ENCODE measurements at places on chromosomes 4 and X.

- peaks cover 11% of the 10 kb centered on the region for H3K27me3 ChIP-seq
- H3K27ac ChIP-seq, result no peak overlapping the region
- no peak overlapping the region for H3K4me3 ChIP-seq
These were observed 30.4 kb downstream of the ADH7 start for GRCh38 chr4:99404595-99405287.

DNA sequence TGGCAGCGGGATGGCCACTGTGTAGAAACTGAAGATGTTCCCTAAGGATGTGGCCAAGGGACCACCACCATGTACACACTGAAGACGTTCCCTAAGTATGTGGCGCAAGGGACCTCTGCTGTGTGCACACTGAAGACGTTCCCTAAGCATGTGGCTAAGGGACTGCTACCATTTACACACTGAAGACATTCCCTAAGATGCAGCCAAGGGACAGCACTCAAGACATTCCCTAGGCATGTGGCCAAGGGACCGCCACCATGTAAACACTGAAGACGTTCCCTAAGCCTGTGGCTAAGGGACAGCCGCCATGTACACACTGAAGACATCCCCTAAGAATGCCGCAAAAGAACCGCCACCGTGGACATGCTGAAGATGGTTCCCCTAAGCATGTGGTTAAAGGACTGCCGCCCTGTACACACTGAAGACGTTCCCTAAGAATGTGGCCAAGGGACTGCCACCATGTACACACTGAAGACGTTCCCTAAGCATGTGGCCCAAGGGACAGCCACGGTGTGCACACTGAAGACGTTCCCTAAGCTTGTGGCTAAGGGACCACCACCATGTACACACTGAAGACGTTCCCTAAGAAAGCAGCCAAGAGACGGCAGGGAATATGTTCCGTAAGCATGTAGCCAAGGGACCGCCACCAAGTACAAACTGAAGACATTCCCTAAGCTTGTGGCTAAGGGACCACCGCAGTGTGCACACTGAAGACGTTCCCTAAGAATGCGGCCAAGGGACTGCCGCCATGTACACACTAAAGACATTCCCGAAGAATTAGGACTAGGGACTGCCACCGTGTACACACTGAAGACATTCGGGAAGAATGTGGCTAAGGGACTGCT lies 43.3 kb downstream of the DHRSX start:
- no peaks in the 10 kb centered on the region for H3K27me3 ChIP-seq
- DNase-seq, result no peak
- H3K4me1 ChIP-seq, result no peaks in the 10 kb centered on the region
- no peak overlapping the region for H3K27ac ChIP-seq
- H3K36me3 ChIP-seq, result peaks cover 6% of the 10 kb centered on the region

- peaks cover 2% of the 10 kb centered on the region for H3K27me3 ChIP-seq
- no peaks in the 10 kb centered on the region for H3K36me3 ChIP-seq
- H3K27ac ChIP-seq, result no peak overlapping the region
- H3K4me3 ChIP-seq, result no peak overlapping the region
- no peaks in the 10 kb centered on the region for H3K4me1 ChIP-seq
These were observed 167.6 kb downstream of the ARHGAP10 start for GRCh38 chr4:147899512-147899911.

DNA sequence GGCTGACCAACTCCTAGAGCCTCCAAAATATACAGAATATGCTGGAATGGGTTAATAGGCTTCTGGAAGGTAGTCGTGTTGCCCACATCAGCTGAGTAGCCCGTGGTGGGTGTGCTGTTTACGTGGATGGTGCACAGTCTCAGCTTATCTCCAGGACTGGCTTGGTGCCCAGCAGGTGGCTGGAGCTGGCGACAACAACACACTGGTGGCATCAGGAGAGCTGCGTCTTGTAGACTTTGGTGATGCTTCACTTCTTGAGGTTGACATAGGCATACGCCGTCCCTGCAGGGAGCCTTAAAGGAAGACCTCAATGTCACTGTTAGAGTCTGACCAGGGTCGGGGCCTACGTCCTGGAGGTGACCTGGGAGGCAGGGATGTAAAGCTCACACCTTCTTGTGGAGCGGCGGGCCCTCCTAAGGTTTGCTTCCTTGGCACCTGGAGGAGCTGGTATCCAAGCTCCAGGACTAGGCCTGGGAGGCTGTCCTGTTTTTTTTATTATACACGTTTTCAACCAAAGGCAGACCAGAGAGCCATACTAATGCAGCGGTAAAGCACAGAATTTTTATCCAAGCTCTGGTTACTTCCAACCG lies 26.5 kb upstream of the RBMX start:
- no peak for DNase-seq
- peaks cover 23% of the 10 kb centered on the region for H3K4me1 ChIP-seq
- no peaks in the 10 kb centered on the region for H3K27me3 ChIP-seq
- H3K36me3 ChIP-seq, result no peaks in the 10 kb centered on the region

DNA sequence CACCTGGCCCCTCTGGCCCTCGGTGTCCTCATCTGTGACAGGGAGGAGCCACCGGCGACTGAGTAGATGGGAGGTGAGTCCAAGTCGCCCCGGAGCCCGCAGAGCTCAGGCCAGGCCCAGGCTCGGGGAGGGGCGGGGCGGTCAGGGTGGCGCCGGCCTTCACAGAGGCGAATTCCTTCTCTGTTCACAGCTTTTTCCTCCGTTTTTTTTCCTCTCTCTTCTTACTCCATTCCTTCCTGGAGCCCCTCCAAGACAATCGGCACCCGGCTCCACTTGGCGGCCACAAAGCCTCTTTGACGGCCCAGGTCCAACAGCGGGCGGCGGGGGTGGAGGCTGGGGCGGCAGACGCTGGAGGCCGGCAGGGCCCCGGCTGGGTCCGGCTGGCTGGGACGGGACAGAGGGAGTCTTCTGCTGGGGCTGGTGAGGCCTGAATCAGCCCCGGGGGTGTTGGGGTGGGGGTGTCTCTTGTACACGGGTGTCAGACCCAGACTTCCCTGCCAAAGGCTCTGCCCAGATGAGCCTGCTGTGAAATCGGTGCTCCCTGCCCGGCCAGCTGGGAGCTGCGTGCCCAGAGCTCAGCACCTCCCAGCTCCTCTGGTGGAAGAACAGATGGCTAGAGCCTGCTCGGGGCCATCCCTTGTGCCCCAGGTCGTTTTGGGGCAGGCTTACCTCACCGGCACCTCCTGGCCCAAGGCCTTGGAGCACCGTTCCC lies 22.6 kb downstream of the FGFRL1 start:
- no peak overlapping the region for H3K27ac ChIP-seq
- H3K4me3 ChIP-seq, result no peak overlapping the region
- H3K36me3 ChIP-seq, result no peaks in the 10 kb centered on the region
- H3K4me1 ChIP-seq, result no peaks in the 10 kb centered on the region
- no peaks in the 10 kb centered on the region for H3K27me3 ChIP-seq

DNA sequence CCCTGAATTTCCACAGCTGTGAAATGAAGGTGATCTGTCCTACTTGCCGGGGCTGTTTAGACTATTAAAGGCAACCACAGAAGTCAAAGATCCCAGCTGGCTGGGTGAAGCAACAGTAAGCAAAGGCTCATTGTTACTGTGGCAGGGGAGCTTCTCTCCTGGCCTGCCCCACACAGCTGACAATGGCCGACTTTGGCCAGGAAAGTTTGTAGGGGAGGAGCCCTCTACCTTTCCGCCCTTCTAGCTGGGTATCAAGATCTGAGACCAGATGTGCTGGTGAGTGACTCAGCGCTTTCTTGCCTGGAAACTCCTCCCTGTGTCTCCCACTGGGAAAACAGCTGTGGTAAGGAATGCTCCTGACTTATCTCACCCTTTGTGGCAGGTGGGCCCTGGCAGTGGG lies 21.1 kb downstream of the RASSF6 start:
- H3K27ac ChIP-seq, result no peak overlapping the region
- no peaks in the 10 kb centered on the region for H3K27me3 ChIP-seq
- H3K4me3 ChIP-seq, result no peak overlapping the region
- H3K36me3 ChIP-seq, result no peaks in the 10 kb centered on the region

GRCh38 chrX:77961063-77961462 lies 8.4 kb downstream of the PGAM4 start:
- H3K4me1 ChIP-seq, result peaks cover 58% of the 10 kb centered on the region
- no peak for DNase-seq
- peak overlapping the region; percentile 99 for H3K27ac ChIP-seq
- H3K27me3 ChIP-seq, result no peaks in the 10 kb centered on the region
- peak overlapping the region; percentile 74 for H3K4me3 ChIP-seq

DNA sequence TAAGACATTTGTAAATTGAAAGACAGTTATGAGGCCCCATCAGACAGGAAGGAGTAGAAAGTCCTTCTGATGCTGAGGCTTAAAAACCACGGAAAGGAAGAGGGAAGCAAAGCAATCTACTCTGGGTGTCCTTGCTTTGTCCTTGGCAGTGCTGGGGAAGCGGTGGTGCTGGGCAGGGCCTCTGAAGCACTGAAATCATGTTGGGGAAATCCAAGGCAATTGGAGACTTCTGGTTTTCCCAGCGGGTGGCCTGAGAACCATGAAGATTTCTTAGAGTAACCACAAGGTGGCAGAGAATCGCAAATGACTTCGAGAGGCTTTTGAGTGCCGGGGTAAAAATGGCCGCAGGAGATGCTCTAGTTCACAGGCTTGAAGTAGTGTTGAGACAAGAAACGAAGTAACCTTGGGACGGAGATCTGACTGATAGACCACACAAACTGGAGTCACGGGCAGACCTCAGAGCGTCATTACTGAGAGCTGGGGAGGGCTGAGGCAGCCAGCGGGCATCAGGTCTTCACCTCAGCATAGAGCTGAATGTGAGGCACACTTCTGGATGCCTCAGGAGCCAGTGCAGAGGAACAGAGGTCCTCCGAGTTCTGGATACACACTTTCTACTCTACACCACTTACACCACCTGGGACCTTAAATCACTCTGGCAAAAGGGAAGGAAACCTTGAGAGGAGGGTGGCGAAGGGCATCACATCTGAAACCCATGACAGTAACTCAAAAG lies 130.7 kb upstream of the GPRIN3 start:
- no peak overlapping the region for H3K4me3 ChIP-seq
- no peak overlapping the region for H3K27ac ChIP-seq
- H3K36me3 ChIP-seq, result no peaks in the 10 kb centered on the region
- DNase-seq, result peak; percentile 8

- peaks cover 5% of the 10 kb centered on the region for H3K4me1 ChIP-seq
- no peak overlapping the region for H3K4me3 ChIP-seq
- DNase-seq, result no peak
- no peak overlapping the region for H3K27ac ChIP-seq
These were observed 252.5 kb downstream of the BCOR start for GRCh38 chrX:39845233-39845632.

DNA sequence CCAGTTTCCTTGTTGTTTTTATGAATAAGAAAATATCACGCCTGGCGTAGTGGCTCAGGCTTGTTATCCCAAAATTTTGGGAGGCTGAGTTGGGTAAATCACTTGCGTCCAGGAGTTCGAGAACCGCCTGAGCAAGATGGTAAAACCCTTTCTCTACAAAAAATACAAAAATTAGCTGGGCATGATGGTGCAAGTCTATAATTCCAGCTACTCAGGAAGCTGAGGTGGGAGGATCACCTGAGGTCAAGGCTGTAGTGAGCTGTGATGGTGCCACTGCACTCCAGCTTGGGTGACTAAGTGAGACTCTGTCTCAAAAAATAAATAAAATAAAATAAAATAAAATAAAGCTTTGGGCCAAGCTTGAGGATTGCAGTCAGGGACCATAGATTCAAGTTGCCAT lies 827.2 kb downstream of the FSTL5 start:
- no peaks in the 10 kb centered on the region for H3K36me3 ChIP-seq
- no peaks in the 10 kb centered on the region for H3K4me1 ChIP-seq
- H3K27me3 ChIP-seq, result no peaks in the 10 kb centered on the region
- no peak for DNase-seq

DNA sequence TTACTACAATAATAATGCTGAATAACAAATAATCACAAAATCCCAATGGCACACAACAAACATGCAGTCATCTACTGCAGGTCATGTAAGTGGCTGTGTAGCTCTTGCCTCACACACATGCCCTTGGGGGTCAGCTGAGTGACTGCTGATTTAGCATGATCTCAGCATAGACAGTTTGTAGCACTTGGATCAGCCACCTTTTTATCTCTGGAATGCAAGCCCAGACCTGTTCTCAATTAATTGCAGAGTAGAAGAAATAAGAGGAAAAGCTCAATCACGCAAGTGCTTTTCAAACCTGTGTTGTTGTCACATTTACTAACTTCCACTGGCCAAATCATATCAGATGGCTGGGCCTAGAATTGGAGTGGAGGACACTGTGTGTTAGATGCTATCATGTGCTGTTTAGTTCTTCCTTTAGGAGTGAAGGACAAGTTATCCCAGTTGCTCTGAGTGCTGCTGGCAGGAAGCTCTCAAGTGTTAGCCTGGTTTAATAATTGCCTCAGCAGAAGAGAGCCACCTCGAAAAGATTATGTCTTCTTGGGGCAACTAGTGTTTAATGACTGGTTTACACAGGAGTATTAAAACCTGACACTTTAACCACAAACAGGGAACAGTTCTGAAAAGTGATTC lies 128.3 kb upstream of the EPHA5 start:
- no peak overlapping the region for H3K4me3 ChIP-seq
- H3K4me1 ChIP-seq, result no peaks in the 10 kb centered on the region
- H3K27me3 ChIP-seq, result peaks cover under 1% of the 10 kb centered on the region
- no peak for DNase-seq
- no peaks in the 10 kb centered on the region for H3K36me3 ChIP-seq
- no peak overlapping the region for H3K27ac ChIP-seq

- H3K27me3 ChIP-seq, result no peaks in the 10 kb centered on the region
- H3K27ac ChIP-seq, result peak overlapping the region; percentile 93
- H3K4me3 ChIP-seq, result peak overlapping the region; percentile 95
- H3K4me1 ChIP-seq, result peaks cover 10% of the 10 kb centered on the region
- H3K36me3 ChIP-seq, result peaks cover 27% of the 10 kb centered on the region
These were observed 562 bp downstream of the AKAP17A start for GRCh38 chrX:1591863-1592469.

GRCh38 chr4:27714073-27714472 lies 853.4 kb downstream of the STIM2 start:
- H3K27ac ChIP-seq, result no peak overlapping the region
- DNase-seq, result no peak
- H3K4me3 ChIP-seq, result no peak overlapping the region
- H3K27me3 ChIP-seq, result no peaks in the 10 kb centered on the region
- no peaks in the 10 kb centered on the region for H3K36me3 ChIP-seq
- no peaks in the 10 kb centered on the region for H3K4me1 ChIP-seq

- peaks cover 59% of the 10 kb centered on the region for H3K4me1 ChIP-seq
- H3K36me3 ChIP-seq, result peaks cover 10% of the 10 kb centered on the region
- no peak for DNase-seq
- H3K27me3 ChIP-seq, result no peaks in the 10 kb centered on the region
- H3K27ac ChIP-seq, result peak overlapping the region; percentile 76
These were observed 51.9 kb upstream of the TADA2B start for GRCh38 chr4:6991249-6991648.

DNA sequence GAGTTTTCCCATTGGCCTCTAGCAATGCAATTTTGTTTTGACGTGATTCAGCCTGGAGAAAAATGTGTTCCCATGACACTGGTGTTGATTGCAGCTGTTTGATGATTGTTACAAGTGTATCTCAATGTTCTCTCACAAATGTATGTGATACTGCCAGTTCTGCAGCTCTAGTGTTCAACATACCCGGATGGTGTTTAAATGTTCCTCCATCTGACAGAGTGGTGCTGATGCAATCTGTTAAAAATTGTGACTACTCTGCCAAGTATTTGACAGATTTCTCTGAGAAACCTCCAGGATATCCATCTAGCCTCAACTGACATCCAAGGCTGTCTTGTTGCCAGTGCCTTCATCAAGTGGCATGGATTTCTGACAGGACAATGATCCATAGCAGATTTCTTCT lies 657.2 kb upstream of the DIAPH2 start:
- DNase-seq, result no peak
- H3K36me3 ChIP-seq, result no peaks in the 10 kb centered on the region
- no peaks in the 10 kb centered on the region for H3K27me3 ChIP-seq
- H3K4me3 ChIP-seq, result no peak overlapping the region
- H3K4me1 ChIP-seq, result no peaks in the 10 kb centered on the region

GRCh38 chrX:111244235-111244750 lies 26.0 kb downstream of the CAPN6 start:
- H3K27ac ChIP-seq, result no peak overlapping the region
- H3K36me3 ChIP-seq, result no peaks in the 10 kb centered on the region
- DNase-seq, result no peak
- H3K27me3 ChIP-seq, result peaks cover 5% of the 10 kb centered on the region

Measured in activated T-helper 1 cell treated with anti-CD3 and anti-CD28 coated beads, Interleukin-12 subunit alpha, Interleukin-12 subunit beta, Interleukin-2, Interleukin-4 antibody, amounts not matched to agents 30 ng/mL and 10 ng/mL and 1 ng/mL, durations not matched to agents 14 hours and 24 hours and 36 hours (primary cell).